H9 (cell line): ENCODE measurements at places on chromosomes 4 and X. TPM values are rescaled to one million over a fixed set of nuclear protein-coding genes. Genes with fewer than 3 reads are reported as not detected.

Gene AMTN
- not detected in 2 replicates for total RNA-seq

Gene SPANXB1
- not detected in 2 replicates for total RNA-seq

Gene TGIF2LX
- total RNA-seq, result not detected in 2 replicates

Gene SMR3B
- not detected in 2 replicates for total RNA-seq

Gene ETDA
- not detected in 2 replicates for total RNA-seq

Gene S100P
- total RNA-seq, result not detected in 2 replicates

Gene SYTL5
- total RNA-seq, result 0.15 TPM in 2 replicates

Gene PDE5A
- total RNA-seq, result 14.8 and 15.7 TPM in 2 replicates

Gene PPEF1
- 0.15 and 0.52 TPM in 2 replicates for total RNA-seq

Gene PIM2
- total RNA-seq, result 154 and 163 TPM in 2 replicates
